ENCODE measurements at places on chromosomes 11 and 22.

- DNase-seq = no peak
Measured at GRCh38 chr11:11076276-11076675, 218.4 kb upstream of the ZBED5 start.

- no peak for DNase-seq
Measured at GRCh38 chr11:59223611-59224010, 10.9 kb upstream of the MPEG1 start.

DNA sequence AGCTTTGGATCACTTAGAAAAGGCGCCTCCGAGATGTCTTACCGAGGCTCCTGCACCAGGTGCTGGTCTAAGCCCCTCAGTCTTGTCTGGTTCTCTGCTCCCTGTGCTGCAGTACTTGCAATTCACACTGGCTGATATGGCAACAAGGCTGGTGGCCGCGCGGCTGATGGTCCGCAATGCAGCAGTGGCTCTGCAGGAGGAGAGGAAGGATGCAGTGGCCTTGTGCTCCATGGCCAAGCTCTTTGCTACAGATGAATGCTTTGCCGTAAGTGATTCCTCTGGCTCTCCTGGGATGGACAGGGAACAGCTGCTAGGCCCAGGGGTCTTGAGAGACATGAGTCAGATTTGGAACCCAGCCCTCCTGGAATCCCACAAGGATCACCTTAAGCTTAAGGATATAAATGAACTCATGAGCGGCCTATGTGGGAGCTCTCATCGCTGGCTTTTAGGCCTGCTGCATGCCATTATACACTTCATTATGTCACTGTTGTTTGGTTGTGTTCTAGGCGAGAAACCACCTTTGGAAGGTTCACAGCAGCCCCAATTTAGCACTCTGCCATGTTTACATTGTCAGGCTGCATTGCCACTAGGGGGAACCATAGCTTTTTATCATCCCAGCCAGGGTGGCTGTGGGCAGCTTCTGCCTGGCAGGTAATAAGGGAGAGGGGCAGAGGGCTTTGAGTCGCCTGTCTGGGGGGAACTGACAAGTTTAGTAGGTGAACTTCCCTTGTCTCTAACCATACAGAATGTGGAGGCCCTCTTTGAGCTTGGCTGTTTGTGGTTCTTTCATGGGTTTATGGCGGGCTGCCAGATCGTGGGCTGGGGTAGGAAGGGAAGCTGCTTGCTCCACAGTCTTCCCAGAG lies 8.5 kb downstream of the ACAD8 start:
- DNase-seq = no peak

DNA sequence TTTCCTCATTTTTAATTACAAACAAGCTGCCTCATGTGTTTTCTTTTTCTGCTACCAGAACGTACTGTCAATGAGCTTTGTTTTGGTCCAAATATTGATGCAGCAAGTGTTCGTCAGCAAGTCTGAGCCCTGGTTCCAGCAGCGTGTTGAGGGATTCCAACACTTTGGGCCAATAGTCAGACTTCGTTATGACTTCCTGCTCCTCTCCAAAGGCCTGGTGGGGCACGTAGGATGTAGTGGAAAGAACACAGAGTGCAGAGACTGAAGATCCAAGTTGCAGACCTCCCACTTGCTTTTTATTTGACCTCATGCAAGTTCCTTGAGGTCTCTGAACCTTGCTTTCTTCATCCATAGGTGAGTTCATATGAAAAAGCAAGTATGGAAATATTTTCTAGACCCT lies 138.2 kb downstream of the BBOX1 start:
- DNase-seq = no peak

GRCh38 chr11:4203603-4204360 lies 109.2 kb downstream of the RRM1 start:
- no peak for DNase-seq

GRCh38 chr11:27619039-27619574 lies 81.1 kb downstream of the BDNF start:
- no peak for DNase-seq

DNA sequence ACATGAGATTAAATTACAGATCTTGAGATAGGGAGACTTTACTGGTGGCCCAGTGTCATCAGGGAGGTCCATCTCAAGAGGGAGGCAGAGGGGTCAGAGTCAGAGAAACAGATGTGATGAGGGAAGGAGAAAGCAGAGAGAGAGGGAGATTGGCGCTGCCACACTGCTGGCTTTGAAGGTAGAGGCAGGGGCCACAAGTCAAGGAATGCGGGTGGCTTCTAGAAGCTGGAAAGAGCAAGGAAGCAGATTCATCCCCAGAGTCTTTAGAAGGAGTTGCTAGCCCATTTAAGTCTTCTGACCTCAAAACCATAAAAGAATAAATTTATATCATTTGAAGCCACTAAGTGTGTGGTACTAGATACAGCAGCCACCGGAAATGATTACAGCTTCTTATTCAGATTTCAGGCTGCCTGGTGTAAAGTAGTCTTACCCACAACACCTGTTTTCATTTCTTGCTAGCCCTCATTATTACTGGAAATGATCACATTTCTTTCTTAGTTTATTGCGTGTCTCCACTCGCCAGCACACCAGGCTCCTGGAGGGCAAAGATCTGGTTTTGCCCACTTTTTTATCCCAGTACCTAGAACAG lies 12.6 kb upstream of the SERPINH1 start:
- DNase-seq = no peak

- no peak for DNase-seq
Measured at GRCh38 chr11:16195651-16196050, 160.7 kb downstream of the SOX6 start.

- DNase-seq = no peak
Measured at GRCh38 chr11:11089805-11090204, 232.0 kb upstream of the ZBED5 start.

- DNase-seq = no peak
Measured at GRCh38 chr11:90805172-90805571, 582.3 kb upstream of the CHORDC1 start.

- DNase-seq = no peak
Measured at GRCh38 chr22:31211482-31211861, 626 bp upstream of the LIMK2 start.

GRCh38 chr11:12331239-12331874 lies 46.0 kb upstream of the PARVA start:
- DNase-seq = peak; percentile 71

DNA sequence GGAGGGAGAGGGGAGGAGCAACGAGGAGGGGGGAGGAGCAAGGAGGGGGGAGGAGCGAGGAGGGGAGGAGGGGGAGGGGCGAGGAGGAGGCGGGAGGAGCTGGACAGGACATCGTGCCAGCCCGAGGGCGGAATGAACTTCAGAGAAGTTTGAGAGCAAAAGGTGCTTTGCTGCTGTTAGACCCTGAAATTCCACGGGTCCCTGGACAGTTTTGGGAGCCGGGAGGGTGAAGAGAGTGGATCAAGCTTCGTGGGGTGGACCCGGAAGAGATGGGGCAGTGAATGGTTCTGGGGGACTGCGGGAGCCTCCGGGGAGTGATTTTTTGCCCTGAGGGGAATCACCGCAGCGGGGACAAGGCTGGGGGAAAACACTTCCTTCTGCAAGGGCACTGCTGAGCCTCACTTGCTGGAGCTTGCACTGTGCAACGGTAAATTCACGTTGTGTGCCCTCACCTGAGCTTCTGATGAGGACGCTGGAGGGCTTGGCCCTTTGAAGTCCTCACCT lies 10.7 kb upstream of the NLRP6 start:
- no peak for DNase-seq

- no peak for DNase-seq
Measured at GRCh38 chr22:38032681-38033521, 24.3 kb upstream of the PICK1 start.

- no peak for DNase-seq
Measured at GRCh38 chr22:44256085-44256484, 56.7 kb downstream of the SHISAL1 start.

DNA sequence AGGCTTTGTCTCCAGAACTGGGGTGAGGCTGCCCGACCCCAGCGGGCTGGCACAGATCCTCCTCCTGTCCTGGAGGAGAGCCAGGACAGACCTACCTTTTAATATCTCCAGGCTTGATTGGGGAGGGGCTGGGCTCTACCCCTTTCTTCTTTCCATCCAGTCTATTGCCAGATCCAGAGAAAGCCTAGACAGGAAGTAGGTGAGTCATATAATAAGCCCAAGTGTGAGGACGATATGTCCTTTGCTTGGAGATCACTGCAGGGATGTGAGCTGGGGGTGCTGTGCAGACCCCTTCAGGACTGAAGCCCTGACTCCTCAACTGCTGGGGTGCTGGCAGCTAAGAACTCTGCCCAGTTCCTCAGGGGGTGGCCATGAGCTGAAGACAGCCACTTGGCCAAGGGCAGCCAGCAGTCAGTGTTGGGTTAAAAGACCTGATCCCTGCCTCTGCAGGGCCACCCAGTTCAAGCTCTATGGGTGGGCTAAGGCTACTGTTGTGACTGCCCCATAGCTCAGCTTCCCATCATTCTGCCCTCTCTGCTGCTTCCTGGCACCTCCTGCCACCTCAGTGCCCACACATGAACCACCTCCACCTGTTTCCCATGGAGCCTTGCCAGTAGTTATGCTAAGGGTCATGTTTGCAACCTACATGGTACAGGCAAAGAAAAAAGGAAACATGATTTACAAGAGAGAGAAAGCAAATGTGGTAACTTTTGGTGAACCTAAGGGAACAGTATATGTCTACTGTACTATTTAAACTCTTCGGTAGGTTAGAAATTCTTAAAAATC lies 8.3 kb upstream of the C22orf39 start:
- no peak for DNase-seq

GRCh38 chr11:85182441-85183387 lies 444.4 kb downstream of the DLG2 start:
- peak; percentile 33 for DNase-seq

DNA sequence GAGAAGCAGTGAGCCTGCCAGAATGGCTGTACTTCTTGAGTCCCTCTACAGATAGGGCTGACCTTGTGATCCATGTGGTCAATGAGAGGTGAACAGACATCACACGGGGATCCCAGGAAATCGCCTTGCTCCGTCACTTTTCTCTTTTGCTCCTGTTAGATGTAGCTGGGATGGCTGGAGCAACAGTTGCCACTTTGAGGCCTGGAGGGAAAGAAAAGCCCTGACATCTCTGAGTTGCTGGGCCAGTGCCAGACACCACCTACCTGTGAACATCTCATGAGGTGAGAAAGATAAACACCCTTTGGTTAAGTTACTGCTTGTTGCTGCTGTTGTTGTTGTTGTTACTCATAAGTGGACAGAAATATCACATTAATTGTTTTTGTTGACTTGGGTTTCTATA lies 840.3 kb downstream of the TBC1D22A start:
- no peak for DNase-seq

DNA sequence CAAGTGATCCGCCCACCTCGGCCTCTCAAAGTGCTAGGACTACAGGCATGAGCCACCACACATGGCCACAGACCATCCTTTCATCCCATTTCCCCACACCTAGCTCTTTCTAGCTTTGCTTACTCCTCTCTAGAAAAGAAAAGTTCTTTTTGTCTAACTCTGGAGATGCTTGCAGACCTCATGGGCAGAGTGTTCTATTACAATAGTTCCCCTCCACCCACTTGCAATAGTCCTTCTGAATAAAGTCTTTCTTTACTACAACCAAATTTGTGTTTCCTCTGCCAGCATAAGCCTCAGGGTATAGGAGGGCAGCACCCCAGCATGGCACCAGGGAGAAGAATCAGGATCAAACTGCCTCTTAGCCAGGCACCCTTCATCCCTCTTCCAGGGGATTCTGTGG lies 18.8 kb upstream of the RTL6 start:
- no peak for DNase-seq

DNA sequence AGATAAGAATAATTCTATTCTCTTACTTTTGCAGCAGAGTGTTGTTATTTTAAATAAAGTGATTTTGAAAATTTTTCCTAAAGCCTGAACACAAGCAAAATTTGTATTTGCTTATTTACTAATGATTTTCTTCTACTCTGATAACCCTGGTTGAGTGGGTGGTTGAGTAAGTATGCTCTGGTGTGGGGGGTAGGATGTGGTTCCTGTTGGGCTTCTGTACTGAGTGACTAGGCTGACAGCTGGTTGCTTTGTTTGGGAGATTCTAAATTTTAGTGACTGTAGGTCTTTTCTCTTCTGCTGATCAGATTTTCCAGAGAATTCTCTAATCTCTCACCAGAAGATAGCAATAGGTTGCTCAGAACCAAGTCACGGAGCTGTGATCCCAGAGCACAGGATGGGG lies 61.6 kb downstream of the METTL15 start:
- DNase-seq = no peak

GRCh38 chr11:32087597-32087996 lies 3.3 kb upstream of the RCN1 start:
- DNase-seq = no peak

DNA sequence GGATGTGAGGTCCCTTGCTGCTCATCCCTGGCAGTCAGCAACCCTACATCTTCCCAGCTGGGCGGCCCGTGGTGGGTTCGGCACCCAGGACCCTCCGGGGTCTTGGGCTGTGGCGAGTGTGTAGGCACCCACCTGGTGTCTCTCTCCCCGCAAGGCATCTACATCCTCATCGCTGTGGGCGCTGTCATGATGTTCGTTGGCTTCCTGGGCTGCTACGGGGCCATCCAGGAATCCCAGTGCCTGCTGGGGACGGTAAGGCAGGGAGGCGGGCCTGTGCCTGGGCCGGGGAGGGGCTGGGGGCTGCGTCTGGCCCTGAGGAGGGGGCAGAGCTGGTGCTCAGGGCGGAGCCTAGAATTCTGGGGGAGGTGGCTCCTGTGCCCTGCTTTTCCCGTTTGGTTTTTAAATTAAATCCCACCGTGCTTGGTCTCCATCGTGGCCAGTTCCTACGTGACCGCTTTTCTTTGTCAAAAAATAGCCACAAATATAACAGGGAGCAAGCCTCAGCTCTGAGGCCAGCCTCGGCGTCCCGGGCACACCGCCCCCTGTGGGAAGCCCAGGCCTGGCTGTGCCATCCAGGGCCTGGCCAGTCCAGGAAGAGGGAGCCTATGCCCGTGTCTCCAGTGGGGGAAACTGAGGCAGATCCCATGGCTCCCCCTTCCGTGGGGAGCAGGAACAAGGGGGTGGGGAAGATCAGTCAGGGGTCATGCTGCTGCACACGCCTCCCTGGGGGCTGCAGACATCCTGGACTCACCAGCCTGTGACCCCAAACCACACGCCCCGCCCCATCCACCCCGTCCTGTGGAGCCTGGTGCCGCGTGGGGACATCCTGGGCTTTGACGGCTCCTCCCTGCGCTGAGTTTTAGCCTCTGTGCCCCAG lies 6.4 kb upstream of the TSSC4 start:
- DNase-seq = no peak

DNA sequence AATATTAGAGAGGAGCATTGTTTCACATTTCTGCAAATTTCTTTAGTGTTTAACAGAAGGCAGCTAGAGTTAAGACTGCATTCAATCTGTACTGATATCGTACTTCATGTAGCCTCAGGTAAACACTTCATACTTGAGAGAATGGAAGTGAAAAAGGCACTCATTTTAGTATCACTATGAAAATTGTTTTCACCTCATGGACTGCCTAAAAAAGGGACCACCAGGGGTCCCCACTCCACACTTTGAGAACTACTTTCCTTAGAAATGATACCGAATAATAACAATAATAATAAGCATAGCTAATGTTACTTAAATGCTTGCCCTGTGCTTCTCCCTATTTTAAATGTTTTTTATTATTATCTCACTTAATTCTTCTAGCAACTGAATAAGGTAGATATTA lies 95.1 kb downstream of the BLID start:
- DNase-seq = no peak
